ENCODE measurements at places on chromosomes 5 and 9. TPM values are rescaled to one million over a fixed set of nuclear protein-coding genes. Genes with fewer than 3 reads are reported as not detected.

GRCh38 chr5:89313044-89313443, 430.1 kb upstream of the MEF2C start:
- no peak for DNase-seq

DNA sequence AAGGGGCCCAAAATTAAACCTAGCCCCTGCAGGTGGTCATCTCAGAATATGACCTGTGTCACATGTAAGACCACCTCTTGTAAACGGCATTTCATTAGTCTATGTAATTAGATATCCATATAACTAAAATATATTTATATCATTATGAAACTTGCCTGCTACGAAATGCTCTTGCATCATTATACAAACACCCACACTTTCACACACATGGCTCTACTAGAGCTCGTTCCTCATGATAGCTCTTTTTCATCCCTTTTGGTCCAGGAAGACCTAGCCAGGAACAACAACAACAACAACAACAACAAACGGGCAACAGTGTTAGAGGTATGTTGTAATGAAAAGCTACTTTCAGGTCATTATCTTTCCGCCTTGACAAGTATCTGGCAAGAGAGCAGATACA, 58.6 kb downstream of the LHFPL2 start:
- DNase-seq: no peak

Gene SLC45A2
- not detected for total RNA-seq

- DNase-seq: no peak
Measured at GRCh38 chr5:132383261-132383660, 13.8 kb downstream of the SLC22A5 start.

DNA sequence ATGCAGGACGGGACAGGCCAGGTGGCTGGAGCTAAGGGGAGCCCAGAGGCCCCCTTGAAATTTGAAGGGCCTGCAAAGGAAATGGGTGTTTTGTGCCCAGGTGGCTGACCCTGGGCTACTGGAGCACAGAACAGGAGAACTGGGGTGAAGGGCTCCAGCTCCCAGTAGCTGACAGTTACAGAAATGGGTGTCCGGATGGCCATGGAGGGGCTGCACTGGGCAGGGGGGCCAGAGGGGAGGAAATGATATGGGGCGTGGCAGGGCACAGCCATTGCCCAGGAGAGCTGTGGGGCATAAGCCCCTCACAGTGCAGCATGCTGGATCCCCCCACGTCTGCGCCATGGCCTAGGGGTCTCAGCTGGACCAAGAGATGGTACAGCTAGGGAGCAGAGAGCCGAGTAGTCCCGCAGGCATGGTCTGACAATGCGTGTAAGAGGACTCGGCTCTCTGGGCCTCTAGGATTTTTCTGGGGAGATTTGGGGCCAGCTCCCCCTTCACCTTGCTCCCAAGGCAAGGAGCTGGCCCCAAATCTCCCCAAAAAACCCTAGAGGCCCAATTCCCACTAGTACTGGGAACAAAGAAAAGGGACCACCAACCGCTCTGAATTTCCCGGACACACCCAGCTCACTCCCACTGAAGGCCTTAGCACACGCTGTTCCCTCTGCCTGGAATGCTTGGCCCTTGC, 7.9 kb upstream of the CARD19 start:
- DNase-seq: no peak

Gene ADRA1B
- not detected for total RNA-seq

- DNase-seq: no peak
Measured at GRCh38 chr5:122471752-122472061, 159.7 kb downstream of the SNCAIP start.

Gene HRCT1
- total RNA-seq: not detected

GRCh38 chr9:33107762-33108161, 31.3 kb upstream of the SMU1 start:
- no peak for DNase-seq

- DNase-seq: no peak
Measured at GRCh38 chr9:118473521-118473920, 769.3 kb downstream of the TLR4 start.

DNA sequence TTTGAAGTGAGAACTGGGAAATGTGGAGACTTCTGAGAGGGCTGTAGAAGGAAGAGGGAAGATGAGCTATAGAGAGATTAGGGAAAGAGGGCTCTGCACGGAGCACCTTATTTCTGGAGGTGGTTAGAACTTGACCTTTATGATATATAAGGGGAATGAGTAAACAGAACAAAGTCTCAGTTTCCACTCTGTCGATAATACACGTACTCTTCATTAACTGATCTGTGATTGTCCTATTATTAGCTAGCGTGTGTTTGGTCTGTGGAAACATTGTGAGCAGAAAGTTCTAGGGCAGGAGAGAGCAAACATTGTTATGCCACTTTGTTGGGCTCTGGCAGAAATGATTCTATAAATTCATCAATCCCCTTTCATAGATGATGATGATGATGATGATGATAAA, 118.5 kb downstream of the UGCG start:
- no peak for DNase-seq

GRCh38 chr5:142079306-142079721, 29.3 kb upstream of the NDFIP1 start:
- no peak for DNase-seq

Gene TAF11L5
- total RNA-seq: not detected

DNA sequence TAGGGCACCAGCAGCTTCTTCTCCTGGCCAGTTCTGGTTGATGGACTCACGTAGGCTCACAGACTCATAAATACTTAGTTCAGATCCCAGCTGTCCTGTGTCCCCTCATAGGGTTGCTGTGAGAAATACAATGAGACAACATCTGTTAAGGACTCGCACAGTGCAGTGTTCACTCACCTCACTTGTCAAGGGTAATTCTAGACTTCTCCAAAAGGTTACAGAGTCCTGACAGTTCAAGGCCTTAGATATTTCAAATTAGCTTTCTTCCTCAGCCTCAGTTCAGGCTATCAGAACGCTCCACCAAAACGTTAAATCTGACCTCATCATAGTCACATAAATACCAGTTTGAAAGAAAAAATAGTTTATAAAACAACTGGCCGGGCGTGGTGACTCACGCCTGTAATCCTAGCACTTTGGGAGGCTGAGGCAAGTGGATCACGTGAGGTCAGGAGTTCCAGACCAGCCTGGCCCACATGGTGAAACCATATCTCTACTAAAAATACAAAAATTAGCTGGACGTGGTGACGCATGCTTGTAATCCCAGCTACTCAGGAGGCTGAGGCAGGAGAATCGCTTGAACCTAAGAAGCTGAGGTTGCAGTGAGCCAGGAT, 106.3 kb downstream of the UGCG start:
- DNase-seq: no peak

Gene SLC36A2
- total RNA-seq: not detected

Gene IL5
- total RNA-seq: not detected

DNA sequence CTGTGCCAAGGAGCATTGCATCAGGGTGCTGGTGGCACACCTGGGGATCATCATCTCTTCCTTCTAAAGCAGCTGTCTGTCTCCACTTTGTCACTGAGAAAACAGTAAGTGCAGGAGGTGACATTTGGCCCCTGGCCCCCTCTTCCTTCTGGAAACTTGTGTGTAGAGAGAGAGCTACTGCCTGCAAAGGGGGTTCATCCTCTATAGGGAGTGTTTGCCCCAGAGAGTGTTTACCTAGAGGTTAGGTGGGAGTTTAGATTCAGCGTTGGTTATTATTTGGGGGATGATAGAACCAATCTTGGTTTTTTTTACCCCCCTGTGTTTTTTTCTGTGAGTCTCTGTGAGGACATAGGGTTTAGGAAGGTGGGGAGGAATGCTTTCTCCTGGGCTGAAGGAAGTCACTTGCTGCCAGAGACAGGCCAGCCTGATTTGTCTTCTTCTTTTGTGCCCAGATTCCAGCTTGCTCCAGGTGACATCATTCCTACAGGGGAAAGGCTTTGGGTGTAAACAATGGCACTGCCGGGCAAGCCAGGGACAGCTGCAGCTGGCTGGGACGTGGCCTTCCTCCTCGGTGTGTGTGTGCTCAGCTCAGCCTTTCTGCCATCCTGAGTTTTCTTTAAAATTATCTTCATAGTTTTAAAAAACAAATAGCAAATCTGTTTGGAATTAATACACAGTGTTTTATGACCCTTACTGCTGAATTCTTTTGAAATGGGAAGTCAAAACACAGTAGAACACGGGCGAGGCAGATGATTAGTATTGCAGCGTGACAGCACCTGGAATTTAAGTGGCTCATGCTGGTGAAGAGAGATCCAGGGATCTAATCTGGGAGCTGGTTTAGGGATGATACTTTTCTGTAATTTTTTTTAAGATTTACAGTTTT, 24.5 kb downstream of the PRRC2B start:
- no peak for DNase-seq

GRCh38 chr5:108420158-108420557, 38.3 kb upstream of the FBXL17 start:
- no peak for DNase-seq

Gene PPP6C
- 41.2 TPM for total RNA-seq

Gene C9orf50
- not detected for total RNA-seq

DNA sequence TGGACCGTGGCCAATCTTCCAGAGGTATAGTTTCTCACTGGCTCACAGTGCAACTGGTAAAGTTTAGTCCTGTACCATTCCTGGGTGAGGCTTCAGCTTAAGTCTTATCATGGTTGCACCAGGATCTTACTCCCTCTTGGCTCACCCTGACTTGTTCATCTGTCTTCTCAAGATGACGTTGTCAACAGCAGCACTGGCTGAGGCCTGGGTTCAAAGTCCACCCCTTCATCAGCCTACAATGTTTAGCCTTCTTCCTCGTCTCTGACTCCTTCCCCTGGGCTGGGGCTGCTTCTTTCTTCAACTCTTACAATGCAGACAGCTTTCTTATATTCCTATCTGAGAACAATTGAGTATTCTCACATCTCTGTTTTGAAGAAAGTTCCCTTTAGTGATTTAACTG, 311.1 kb upstream of the CLINT1 start:
- DNase-seq: no peak

GRCh38 chr5:18778225-18778624, 1144.0 kb downstream of the TAF11L14 start:
- DNase-seq: no peak

DNA sequence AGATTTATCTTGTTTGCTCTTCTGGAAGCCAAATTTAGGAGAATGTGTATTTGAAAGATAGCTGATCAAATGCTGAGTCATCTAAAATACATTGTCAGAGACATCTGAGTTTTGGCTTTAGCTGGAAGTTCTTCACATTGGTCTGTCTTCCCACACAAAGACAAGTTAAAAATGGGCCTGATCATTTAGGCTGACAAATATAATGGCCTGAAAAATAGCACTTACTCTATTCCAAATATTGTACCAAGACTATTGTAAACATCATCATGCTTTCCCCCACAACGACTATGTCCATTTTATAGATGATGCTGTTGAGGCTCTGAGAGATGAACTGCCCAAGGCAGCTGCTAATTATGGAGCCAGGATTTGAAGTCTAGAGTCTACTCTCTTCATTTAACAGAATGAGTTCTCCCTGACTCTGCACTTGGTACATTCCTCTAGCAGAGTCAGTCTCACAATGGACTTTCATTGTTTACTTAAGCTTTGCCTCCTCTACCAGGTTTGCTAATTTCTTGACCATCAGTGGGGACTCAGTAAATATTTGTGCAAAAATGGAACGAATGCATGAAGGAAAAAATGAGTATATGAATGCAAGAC, 619.4 kb upstream of the KLF4 start:
- DNase-seq: no peak

Gene ZNF300
- total RNA-seq: 0.08 TPM

GRCh38 chr5:39262981-39263380, 43.6 kb upstream of the FYB1 start:
- no peak for DNase-seq

DNA sequence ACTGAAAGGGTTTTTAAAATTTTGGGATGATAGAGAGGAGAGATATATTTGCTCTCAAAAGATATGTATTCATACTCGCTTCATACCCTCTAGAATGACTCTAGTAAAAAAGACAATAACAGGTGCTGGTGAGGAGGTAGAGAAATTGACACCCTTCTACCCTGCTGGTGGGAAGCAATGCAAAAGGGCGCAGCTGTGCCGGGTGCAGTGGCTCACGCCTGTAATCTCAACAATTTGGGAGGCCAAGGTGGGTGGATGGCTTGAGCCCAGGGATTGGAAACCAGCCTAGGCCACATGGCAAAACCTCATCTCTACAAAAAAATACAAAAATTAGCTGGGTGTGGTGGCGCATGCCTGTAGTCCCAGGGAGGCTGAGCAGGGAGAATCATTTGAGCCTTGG, 33.9 kb upstream of the NXNL2 start:
- DNase-seq: no peak

Gene HSPB3
- not detected for total RNA-seq

All from GM12878 (cell line).